ENCODE measurements at places on chromosomes 11 and 22.

DNA sequence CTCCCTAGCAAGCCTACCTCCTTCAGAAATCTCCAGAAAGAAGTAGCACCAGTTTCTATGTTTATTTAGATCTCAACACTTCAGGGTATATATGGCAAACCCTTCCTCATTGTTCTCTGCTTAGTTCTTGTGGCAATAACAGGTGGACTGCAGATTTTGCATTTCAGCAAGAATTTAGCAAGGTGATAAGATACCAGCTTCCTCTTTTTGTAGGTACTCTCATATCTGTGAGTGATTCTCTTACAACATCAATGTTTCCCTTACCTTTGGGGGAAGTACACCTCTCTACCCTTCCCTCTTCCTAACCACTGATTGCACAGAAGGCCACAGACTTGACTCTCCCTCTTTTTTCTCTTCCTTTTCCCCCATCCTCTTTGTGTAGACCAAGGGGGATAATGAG, 230.9 kb upstream of the SESN3 start:
- DNase-seq, result no peak

- no peak for DNase-seq
Observed at GRCh38 chr22:29819501-29819900, 18.6 kb downstream of the ASCC2 start.

DNA sequence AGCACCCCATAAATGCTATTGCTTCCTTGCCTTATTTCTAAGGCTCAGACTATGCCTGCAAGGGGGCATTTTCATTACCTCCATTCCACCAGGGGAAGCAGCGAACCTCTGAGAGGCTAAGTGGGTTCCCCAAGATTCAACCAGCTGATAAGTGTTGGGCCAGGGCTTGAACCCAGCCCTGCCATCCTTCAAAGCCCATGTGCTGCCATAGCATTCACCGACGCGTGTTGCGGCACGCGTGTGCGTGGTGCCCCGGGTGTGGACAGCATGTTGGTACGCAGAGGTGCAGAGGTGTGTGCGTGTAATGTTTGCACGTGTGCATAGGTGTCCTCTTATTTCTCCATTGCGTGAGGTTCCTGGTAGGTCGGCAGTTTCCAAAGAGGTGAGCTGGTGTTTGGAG, 66.0 kb upstream of the PPARA start:
- DNase-seq, result no peak

GRCh38 chr11:62559204-62559603, 12.6 kb upstream of the AHNAK start:
- no peak for DNase-seq

DNA sequence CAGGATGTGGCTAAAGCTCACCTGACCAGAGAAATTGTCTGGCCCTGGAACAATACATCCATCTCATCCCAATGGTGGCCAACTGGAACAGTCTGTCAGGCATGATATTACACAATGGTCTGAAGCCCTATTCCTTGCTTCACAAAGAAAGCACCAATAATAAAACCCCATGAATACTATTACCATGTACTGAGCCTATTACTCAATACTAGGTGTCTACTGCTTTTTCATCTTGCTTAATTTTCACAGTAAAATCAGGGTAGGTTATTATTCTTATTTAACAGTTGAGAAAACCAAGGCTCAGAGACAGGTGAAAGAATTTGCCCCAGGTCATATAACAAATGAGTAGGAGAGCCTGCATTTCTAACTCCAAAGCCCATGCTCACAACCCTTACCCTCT, 68.9 kb upstream of the CAPRIN1 start:
- no peak for DNase-seq

DNA sequence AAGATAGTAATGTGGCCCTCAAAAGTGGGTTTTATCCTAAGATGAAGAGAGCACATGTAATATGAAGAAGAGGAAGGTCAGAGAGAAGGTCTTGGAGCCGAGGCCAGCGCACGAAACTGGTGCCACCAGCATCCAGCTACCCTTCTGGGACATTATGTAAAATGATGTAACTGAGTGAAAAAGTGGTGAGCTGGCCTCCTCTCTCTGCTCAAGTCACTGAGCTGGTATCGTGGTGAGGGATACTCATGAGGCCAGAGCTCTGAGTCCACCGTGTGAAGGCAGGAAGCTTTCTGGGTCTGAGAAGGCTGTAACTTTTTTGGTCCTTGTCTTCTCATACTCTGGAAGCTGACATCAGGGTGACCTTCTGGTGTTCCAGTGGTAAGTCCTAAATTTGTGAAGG, 25.1 kb downstream of the RNF185 start:
- no peak for DNase-seq

GRCh38 chr22:43004362-43005035, 10.4 kb downstream of the PACSIN2 start:
- DNase-seq, result no peak

- DNase-seq, result no peak
Observed at GRCh38 chr22:43483266-43483665, 71.5 kb downstream of the MPPED1 start.

DNA sequence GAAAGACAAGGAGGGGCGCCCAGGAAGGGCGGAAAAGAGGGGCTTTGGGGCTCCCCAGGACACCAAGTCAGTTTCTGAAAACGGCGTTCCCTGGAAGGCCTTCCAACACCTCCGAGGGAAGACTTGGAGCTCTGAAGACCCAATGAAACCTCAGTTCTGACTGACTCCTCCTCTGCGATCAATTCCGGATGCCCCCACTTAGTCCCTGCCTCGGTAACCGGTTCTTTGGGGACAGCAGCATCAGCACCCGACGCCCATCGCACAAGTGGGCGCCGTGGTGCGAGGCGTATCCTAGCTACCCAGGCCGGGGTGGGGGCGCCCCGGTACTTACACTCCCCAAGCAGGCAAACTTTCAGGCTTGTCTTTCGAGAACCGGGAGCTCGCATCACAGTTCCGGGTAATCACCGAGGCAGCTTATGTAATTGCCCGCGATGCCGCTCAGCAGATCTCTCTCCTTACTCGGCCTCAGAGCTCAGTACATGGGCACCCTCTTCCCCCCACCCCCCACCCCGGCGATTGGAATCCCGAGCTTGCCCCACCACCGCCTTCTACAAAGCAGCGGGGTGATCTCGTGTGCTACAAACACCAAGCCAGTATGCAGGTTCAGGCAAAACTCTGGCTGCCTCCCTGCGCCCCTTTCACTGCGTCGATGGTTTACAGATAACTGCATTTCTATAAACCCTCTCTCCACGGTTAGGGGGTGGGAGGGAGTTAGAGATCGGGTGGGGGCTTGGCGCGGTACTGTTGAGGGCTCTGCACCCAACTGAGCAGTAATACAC, 2.0 kb downstream of the TENM4 start:
- no peak for DNase-seq

GRCh38 chr22:48729499-48730171, 1098.0 kb downstream of the BRD1 start:
- no peak for DNase-seq

- no peak for DNase-seq
Observed at GRCh38 chr11:130300567-130300966, 14.2 kb downstream of the ZBTB44 start.

DNA sequence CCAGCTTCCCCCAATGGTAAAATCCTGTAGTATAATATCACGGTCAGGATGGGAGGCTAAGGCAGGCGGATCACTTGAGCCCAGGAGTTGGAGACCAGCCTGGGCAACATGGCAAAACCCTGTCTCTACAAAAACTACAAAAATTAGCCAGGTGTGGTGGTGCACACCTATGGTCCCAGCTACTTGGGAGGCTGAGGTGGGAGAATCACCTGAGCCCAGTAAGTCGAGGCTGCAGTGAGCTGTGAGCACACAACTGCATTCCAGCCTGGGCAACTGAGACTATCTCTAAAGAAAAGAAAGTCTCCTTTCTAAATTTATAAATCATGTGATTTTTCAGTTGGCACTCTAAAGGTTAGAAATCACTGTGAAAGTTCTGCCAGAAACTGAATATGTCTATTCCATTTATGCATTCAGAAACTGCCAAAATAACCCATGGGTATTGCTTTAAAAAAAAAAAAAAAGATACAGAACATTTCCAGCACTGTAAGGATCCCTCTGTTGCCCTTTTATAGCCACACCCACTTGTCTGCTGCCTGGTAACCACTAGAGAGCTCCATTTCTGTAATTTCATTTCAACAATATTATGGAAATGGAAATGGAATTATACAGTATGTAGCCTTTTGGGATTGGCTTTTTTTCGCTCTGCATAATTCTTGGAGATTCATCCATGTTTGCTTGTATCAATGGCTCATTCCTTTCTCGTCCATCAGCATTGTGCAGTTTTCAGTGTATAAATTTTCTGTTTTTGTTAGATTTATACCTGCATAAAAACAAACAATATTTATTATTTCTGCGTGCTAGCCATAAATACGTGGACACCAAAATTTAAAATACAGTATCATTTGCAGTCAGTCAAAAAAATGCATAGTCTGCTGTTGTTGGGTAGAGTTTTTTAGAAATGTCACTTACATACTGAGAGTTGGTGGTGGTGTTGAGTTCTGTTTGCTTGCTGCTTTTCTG, 9.4 kb downstream of the CDC45 start:
- no peak for DNase-seq

DNA sequence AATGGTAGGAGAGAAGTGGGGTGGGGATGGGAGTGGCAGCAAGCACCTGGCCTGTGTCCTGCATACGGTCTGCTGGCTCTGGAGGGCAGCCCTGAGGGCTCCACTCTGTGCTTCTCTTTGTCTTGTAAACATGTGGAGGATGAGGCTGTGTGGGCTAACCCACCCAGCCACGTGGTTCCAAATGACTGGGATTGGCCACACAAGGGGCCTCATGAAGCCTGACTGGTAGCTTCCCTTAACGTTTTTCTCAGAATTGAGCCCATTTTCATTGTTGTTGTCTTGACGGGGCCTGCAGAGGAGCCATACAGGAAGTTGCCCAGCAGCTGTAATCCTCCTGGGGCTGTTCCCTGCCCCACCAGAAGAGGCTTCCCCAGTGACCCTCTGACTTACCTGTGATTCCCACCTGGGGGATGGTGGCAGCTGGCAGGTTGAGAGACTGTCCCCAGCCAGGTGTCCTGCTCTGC, 18.0 kb downstream of the DERL3 start:
- no peak for DNase-seq

GRCh38 chr11:2519517-2519861, 74.7 kb downstream of the KCNQ1 start:
- DNase-seq, result no peak

- DNase-seq, result no peak
Observed at GRCh38 chr22:44297470-44298061, 15.2 kb downstream of the SHISAL1 start.

GRCh38 chr22:27220339-27220738, 563.0 kb downstream of the MIAT start:
- DNase-seq, result peak; percentile 49

- DNase-seq, result no peak
Observed at GRCh38 chr11:102085864-102086551, 24.2 kb upstream of the YAP1 start.

GRCh38 chr11:125317416-125317815, 152.9 kb downstream of the PKNOX2 start:
- no peak for DNase-seq

DNA sequence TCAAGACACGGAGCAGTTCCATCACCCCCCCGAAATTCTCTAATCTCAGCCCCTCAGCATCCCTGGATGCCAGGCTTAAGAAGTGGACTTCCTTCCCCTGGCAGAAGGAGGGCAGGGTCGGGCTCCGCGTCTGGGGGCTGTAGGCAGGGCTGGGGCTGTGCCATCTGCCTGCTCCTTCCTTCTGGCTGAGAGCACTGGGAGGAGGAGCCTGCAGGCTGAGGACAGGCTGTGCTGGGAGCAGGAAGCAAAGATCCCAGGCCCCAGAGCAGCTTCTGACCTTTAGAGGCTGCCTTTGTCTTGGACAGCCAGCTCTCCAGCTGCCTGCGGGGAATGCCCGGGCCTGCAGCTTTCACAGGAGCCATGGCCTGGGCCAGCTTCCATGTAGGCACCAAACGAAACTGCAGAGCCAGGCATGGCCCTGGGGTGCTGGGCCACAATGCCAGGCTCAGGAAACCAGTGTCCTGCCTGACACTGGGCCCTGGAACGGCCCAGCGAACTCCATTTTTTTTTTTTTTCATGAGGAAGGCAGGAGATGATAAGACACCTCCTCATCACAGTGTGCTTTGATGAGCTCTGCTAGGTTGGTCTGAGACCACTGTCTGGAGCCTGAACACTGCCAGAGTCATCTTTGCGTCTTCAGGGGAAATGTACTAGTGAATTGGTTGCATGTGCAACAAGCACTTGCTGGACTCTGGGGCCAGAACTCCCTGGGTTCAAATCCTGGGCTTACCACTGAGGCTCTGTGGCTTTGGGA, 67.9 kb downstream of the MCM5 start:
- no peak for DNase-seq

- DNase-seq, result no peak
Observed at GRCh38 chr22:23784215-23784732, 2.5 kb upstream of the SMARCB1 start.

- no peak for DNase-seq
Observed at GRCh38 chr11:119886667-119887230, 157.7 kb upstream of the NECTIN1 start.

DNA sequence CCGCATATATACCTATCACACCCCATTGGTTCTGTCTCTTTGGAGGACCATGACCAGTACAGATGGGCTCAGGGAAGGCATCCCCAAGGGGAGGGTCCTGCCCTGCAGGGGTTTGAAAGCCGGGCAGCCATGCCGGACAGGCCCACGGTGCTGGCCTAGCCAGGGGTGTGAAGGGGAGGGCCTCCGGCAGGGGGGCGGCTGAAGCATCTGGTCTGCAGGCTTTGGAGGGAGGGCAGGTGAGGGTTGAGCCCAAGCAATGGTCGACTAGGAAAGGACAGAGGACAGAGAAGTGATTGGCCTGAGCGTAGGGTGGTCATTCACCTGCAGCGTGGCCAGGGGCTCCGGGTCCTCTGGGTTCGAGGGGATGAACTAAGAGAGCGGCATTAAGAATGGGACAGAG, 11.2 kb upstream of the CTSD start:
- DNase-seq, result no peak

DNA sequence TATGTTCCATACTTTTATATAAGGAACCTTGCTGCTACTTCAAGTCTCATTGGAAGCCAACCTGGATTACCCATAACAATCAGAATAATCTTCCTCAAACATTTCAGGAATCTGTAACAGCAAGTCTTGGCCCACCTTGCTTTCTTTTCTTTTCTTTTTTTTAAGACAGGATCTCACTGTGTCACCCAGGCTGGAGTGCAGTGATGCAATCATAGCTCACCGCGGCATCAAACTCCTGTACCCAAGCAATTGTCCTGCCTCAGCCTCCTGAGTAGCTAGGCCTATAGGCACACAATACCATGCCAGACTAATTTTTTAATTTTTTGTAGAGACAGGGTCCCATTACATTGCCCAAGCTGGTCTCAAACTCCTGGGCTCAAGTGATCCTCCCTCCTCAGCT, 29.3 kb upstream of the PRDM10 start:
- DNase-seq, result no peak

Data from BJ (cell line).